G401 (cell line): ENCODE measurements at places on chromosomes 12 and 14. TPM values are rescaled to one million over a fixed set of nuclear protein-coding genes. Genes with fewer than 3 reads are reported as not detected.

DNA sequence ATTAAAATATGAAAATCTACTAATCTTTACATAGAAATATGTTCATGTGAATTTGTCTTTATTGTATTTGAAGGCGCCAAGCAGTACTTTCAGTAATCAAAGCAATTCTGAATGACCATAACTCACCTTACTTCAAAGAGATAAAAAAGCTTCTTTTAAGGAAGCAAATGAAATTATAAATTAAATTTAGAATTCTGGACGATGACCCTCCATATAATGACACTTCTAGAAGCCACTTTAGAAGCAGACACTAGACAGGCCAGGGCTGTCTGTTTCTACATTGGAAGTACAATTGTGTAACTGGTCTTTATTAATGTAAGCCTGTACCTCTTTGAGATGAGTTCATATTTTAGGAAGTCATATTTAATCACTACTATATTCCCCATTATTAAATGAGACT is 222.9 kb downstream of the CNTN1 start:
- DNase-seq, result no peak

- DNase-seq, result no peak
Measured at GRCh38 chr14:106877517-106877916, 1351.1 kb downstream of the TMEM121 start.

DNA sequence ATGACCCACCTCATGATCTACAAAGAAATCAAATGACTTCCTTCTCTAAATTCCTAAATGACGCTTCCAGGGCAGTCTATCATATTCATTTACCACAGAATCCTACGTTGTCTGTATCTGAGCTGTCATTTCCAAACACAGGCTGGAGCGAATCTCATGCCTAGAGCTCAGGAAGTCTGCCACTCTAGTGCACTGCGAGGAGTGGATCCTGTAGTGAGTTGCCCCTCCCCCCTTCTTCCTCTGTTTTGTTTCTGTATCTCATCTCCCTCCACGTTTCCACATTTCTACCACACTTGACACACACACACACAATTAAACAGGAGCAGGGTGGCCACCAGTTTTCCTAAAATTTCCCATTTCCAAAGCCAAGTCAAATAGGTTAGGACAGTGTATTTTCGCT is 415.4 kb upstream of the PRICKLE1 start:
- no peak for DNase-seq

GRCh38 chr12:65648461-65648860 is 175.8 kb upstream of the HMGA2 start:
- DNase-seq, result no peak

DNA sequence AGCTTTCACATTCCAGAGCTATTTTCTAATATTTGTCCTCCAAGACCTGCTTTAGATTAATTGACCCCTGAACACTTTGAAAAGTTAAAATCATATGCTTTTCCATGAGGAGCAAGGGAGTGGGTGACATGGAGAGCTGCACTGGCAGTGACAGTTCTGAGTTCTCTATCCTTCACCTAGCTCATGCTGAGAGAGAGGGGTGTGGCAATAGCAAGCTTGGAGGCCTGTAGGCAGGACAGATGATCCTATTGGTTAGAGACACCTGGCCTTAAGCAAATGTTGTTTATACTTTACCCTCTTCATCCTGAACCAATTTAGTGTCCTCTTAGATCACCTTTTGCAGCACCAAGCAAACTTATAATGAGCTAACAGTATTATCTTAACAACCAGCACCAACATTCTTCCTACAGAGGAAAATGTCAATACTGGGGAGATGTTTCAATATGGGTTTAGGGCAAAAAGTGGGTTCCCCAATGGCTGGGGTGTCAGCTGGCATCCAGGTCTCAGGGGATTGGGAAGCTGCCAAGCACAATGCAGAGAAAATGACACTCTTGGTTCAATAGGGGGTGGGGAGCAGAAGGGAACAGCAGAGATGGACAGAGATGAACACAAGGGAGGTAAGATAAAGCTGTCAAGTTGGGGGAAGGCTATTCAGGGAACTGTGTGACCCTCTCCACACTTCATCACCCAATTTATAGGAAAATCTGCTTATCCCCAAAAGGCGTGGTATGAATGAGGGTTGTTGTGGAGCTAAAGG is 37.0 kb upstream of the PPM1H start:
- DNase-seq, result no peak

DNA sequence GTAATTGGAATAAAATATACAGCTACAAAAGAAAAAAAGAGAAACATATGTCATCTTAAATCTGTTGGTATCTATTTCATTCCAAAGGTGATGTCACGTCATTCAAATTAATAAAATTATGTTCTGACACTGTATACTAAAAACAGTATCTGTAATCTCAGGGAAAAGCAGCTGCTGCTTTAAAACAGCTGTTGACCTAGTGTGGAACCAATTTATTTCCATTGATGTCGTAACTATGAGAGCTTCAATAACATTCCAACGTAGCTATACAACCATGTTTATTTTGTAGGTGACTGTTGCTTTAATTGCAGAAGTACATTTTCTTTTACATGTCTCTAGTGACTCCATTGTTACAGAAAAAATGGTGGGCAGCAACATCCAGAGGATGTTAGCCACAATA is 571.7 kb downstream of the RPS29 start:
- no peak for DNase-seq

Gene SLC5A8
- total RNA-seq, result not detected in 2 replicates

DNA sequence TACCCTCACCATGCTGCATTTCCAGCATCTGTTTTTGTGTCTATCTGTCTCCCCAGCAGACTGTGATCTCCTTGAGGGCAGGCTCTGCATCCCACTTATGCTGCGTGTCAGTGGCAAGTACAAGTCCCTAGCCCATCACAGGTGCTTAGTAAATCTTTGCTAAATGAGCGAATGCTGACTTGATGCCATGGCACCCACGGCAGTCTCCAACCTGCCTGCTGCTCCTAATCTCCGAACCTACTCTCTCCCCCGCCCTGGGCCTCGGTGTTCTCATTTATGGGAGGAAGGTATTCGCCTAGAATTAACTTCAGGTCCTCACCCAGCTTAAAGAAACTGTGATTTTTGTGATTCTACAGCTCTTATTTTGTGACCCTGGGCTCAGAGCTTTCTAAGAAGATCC is 109.9 kb downstream of the PRMT8 start:
- no peak for DNase-seq

DNA sequence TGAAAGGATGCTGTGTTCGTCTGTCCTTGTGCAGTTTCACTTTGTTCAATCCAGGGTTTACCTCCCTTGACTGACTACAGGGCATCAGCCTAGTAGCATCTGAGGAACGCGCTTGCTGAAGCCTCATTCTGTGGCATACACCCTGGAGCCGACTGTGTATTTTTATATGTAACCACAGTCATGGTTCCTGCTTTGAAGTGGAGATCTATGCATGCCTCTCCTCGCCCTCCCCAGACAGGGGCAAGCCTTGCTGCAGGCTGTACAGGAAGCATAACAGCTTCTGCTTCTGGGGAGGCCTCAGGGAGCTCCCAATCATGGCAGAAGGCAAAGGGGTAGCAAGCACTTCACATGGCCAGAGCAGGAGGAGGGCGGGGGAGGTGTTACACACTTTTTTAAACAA is 262.1 kb downstream of the BCL11B start:
- no peak for DNase-seq

- no peak for DNase-seq
Measured at GRCh38 chr14:46488374-46488773, 163.2 kb downstream of the RPL10L start.

Gene POTEG
- total RNA-seq, result not detected in 2 replicates

- no peak for DNase-seq
Measured at GRCh38 chr14:32372154-32372553, 43.1 kb downstream of the AKAP6 start.
